ENCODE measurements at places on chromosomes 3 and 15.

- DNase-seq: no peak
Measured at GRCh38 chr3:136698361-136698760, 53.8 kb downstream of the STAG1 start.

DNA sequence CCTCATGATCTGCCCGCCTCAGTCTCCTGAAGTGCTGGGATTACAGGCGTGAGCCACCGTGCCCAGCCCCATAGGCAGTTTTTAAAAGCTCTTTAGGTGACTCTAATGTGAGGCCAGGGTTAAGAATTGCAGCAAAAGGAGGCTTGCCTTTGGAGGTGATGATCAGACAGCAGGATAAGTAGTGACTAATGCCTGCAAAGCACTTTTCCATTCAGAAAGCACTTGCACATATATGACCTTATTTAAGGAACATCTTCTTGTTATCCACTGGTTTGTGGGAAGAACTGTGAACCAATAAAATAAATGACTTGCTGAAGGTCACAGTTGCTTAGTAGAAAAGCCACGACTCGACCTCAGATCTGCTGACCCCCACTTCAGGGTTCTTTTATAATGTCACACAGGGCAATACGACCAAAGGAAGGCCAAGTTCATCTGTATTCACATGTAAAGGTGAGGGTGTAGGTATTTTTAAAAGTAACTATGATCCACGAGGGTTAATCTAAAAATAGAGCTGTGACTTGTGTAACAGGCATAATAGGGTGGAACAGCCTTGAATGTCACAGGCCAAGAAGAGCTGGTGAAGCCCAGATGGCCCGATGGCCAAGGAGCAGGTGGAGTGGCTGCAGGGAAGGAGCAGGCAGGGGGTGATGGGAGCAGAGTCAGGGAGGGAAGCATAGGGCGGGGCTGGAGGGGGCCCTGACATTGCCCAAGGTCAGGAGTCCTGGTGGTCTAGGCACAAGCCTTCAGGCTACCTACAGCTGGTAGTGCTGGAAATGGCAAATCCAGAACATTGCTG lies 24.4 kb downstream of the LARP6 start:
- DNase-seq: no peak

DNA sequence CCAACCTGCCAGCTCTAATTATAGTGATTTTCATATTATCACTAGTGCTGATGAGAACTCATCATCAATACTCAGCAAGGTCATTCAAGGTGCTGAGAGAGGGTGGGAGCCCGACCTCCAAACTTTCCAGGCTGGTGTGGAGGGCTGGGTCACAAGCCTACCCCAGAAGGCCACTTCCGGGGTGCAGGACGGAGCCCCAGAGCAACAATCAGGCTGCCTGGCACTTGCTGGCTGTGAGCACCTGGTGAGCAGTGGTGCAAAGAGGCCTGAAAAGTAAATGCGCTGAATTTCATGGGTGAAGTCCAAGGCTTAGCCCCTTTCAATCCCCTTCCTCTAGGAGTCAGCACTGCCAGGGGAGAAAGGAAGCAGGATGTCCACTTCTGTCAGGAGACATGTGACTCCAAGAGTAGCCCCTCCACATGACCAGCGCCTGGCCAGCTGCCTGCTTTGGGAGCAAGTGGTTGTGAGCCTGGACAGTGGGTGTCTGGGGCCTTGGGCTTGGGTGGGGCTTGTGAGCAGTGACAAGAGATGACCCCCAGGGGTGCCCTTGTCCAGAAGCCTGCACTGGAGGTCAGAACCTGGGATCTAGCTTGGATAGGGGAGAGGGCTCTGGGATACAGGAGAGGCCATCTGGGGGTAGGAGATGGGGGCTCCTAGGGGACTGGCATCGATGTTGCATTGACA lies 165.0 kb upstream of the TLE3 start:
- no peak for DNase-seq

GRCh38 chr3:97938444-97938843 lies 33.8 kb downstream of the RIOX2 start:
- DNase-seq: no peak

GRCh38 chr15:52529341-52529924 lies 753 bp upstream of the MYO5A start:
- no peak for DNase-seq

- no peak for DNase-seq
Measured at GRCh38 chr3:152471814-152472671, 203.3 kb downstream of the MBNL1 start.

DNA sequence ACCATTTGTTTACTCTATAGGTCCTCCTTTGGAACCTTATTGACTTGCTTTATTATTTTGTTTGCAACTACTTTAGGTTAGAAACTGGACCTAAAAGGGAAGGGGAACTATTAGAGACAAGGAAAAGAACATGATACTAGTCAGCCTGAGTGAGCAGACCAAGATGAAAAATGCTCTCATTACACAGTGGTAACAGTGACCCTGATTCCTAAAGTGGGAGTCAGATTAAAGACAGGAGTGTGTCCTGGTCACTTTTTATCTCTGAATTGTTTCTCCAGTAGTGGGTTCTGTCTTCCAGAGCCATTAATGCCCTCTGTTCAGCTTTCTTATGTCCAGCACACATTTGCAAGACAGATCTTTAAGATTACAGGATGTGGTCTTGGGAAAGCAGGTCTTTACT lies 124.1 kb downstream of the TMEM108 start:
- DNase-seq: no peak

- DNase-seq: no peak
Measured at GRCh38 chr3:130960139-130960795, 66.4 kb downstream of the ASTE1 start.

- no peak for DNase-seq
Measured at GRCh38 chr3:33577588-33577987, 137.4 kb upstream of the UBP1 start.

GRCh38 chr15:90230071-90230494 lies 3.7 kb downstream of the CIB1 start:
- DNase-seq: no peak

GRCh38 chr15:33807665-33808064 lies 160.6 kb upstream of the CHRM5 start:
- DNase-seq: no peak

DNA sequence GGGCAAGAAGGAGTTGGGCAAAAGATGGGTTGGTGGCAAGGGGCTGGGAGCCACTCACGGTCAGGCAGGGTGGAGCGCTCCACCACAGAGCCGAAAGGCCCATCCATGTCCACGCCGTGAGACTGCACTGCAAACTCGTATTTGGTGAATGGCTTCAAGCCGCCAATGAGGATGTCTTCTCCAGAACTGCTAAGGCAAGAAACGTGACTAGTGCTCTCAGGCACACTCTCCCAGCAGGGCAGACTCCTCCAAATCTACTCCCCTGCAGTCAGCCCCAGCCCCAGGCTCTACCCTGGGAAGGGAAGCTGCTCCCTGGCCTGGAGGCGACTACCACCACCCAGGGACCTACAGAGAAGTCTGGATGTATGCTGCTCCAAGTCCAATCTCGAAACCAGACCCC lies 11.4 kb upstream of the IGDCC3 start:
- no peak for DNase-seq

- DNase-seq: no peak
Measured at GRCh38 chr15:60392986-60393790, 4.6 kb downstream of the ANXA2 start.

- no peak for DNase-seq
Measured at GRCh38 chr3:99505646-99506269, 132.6 kb upstream of the COL8A1 start.

GRCh38 chr3:147816752-147817151 lies 407.6 kb downstream of the ZIC1 start:
- no peak for DNase-seq

GRCh38 chr3:11698326-11699082 lies 54.8 kb upstream of the VGLL4 start:
- no peak for DNase-seq

- DNase-seq: no peak
Measured at GRCh38 chr15:59657635-59658125, 365 bp upstream of the GTF2A2 start.

DNA sequence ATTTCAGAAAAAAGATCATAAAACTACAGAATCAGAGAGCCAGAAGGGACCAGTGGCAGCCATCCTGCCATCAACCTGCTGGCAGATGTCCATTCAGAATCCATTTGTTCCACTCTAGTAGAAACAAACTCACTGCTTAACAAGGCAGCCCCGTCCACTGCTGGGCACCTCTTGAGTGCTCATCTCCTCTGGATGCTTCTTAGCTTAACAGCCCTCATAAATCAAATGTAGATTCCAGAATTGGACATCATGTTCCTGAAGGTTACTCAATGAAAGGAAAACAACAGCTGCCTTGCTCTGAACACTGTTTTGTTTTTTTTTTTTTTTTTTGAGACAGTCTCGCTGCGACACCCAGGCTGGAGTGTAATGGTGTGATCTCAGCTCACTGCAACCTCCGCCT lies 37.3 kb downstream of the ABCC5 start:
- DNase-seq: no peak

DNA sequence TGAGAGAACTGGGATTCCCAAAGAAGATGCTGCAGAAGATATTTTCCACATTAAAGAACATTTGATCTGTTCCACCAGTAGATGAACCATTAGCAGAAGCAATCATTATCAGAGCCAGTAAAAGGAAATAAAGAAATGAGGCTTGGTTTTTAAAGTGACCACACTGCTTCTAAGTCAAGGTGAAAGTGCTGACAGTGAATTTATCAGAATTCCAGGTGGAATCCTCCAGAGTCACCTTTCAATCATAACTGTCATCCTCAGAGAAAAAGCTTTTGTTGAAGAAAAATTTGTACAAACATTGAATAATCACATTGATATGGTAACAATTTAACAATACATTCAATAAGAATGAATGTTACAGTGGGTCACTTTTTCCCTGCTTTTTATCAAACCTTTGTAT lies 99.8 kb downstream of the GREM1 start:
- no peak for DNase-seq

DNA sequence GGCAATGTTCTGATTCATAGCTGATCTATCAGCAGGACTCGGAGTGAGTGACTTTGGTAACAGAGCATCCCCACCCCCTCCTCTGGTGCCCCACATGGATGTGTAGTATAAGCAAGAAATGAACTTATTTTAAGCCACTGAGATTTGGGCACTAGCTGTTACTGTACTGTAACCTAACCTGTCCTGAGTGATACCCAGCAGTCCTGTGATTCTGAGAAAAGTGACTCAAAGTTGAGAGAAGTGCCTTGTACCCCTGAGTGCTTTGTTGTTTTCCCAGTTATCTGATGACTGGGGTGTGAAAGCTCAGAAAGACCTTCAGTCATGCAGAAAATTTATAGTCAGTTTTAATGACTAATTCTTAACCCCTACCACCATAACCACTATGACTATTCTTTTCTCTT lies 439.9 kb upstream of the RBMS3 start:
- DNase-seq: no peak

DNA sequence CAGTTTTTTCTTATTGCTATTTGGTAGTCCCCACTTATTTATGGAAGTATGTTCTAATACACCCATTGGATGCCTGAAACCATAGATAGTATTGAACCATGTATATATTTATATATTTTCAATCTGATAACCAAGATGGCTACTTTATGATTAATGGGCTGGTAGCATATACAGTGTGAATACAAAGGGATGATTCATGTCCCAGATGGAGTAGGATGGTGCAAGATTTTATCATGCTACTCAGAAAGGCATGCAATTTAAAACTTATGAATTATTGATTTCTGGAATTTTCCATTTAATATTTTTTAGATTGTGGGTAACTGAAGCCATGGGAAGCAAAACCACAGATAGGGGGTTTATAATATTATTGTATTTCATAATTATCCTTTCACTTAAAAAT lies 35.2 kb downstream of the AP4E1 start:
- DNase-seq: no peak

DNA sequence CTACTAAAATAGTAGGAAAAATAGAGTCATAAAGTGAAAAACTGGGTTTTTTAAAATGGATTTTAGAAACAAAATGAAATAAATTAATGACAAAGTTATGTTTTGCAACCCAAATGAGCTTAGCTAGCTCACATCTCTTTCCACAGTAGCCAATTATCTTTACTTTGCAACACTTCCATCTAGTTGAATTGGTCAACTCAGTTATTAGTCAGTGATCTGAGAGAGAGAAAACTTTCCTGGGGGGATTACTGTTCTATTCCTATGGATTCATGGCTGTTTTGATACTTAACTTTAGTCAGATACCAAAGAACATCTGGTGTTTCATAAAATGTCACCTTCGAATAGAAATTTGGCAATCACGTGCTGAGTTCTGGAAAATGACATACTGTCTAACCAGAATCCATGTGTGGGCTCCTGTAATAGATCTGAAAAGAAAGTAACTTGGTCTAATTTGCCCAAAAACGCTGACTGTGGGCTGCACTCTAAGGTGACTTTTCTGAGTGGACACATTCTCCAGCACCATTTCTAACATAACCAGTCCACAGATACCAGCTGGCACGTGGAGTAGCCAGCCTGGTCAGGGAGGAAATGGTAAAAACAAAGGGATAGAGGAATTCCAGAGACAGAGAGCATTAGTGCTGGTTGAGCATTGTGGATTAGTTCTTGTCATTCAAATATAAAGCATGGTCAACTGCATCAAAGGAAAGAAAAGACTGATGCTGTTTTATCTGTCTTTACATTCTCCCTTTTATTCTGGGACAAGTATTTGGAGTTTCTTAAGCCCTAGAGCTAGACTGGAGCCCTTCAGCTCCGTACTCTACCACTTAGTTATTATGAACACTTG lies 45.2 kb upstream of the CCDC80 start:
- DNase-seq: no peak

- no peak for DNase-seq
Measured at GRCh38 chr3:122676759-122677158, 3.9 kb upstream of the PARP14 start.

DNA sequence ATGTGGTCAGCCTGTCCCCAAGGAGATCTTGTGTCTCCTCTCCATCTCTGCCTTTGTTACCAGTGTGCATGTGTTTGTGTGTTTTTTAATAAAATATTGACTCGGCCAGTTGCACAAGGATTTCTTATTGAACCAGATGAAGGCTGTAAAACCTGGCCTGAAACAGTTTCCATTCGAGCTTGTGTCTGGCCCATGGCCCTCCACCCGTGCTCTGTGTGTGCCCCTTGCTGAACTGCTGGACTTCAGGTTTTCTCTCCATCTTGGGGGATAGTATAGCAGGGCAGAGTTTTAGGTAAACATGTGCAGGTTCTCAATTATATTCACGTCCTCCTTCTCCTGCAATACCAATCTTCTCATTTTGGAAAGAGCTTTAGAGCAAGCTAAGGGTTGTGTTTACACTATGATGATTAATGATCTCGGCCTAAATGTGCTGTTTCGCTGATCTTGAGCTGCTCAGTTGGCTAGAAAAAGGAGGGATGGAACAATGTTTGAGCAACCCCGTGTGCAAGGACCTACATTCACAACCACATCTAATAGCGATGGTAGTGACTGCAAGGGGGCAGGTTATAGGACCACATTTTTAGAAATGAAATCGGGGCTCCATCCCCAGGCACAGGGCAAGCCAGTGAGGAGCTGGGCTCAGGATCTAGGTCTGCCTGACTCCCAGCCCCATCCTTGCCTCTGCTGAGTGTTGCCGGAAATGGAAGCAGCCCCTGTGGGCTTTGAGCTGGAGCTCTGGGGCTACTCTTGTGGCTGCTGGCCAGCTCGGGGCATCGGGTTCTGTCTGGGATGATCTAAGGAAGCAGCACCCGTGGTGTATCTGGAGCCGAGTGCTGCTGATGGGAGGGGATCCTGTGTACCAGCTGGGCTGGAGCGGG lies 47.7 kb downstream of the CMTM6 start:
- no peak for DNase-seq
